Breast epithelium (tissue), 4 donors: ENCODE measurements at places on chromosomes 3 and 15. TPM values are rescaled to one million over a fixed set of nuclear protein-coding genes. Genes with fewer than 3 reads are reported as not detected.

- H3K27ac ChIP-seq, result peak overlapping the region; percentile 1
- DNase-seq, result no peak
- H3K4me3 ChIP-seq, result no peak overlapping the region
- H3K27me3 ChIP-seq, result no peaks in the 10 kb centered on the region
Measured at GRCh38 chr3:151283907-151284461, 5.6 kb upstream of the P2RY14 start.

DNA sequence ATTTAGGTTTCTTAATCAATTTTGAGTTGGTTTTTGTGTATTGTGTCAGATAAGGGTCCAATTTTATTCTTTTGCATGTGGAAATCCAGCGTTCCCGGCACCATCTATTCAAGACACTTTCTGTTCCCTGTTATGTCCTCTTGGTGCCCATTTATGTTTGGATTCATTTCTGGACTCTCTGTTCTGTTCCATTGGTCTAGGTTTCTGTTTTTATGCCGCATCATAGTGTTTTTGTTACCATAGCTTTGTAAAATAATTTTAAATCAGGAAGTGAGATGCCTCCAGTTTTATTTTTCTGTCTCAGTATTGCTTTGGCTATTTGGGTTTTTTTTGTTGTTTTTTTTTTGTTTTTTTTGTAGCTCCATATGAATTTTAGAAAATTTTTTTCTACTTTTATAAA is 97.1 kb downstream of the LRRC28 start:
- H3K4me3 ChIP-seq, result no peak overlapping the region
- no peaks in the 10 kb centered on the region for H3K4me1 ChIP-seq
- no peaks in the 10 kb centered on the region for H3K36me3 ChIP-seq

RARRES1 gene
- total RNA-seq, result 568 TPM

MED12L gene
- total RNA-seq, result 1.6 TPM

RAP2B gene
- total RNA-seq, result 21.0 TPM

ALCAM gene
- 118 TPM for total RNA-seq

GRCh38 chr3:155908086-155908485 is 37.6 kb downstream of the GMPS start:
- H3K4me3 ChIP-seq, result no peak overlapping the region
- no peaks in the 10 kb centered on the region for H3K4me1 ChIP-seq
- peaks cover 3% of the 10 kb centered on the region for H3K36me3 ChIP-seq
- no peak for DNase-seq

- no peak overlapping the region for H3K27ac ChIP-seq
- H3K36me3 ChIP-seq, result no peaks in the 10 kb centered on the region
- no peaks in the 10 kb centered on the region for H3K27me3 ChIP-seq
- H3K4me1 ChIP-seq, result peaks cover 14% of the 10 kb centered on the region
- no peak for DNase-seq
Measured at GRCh38 chr15:77417602-77418001, 2.3 kb downstream of the PEAK1 start.

DNA sequence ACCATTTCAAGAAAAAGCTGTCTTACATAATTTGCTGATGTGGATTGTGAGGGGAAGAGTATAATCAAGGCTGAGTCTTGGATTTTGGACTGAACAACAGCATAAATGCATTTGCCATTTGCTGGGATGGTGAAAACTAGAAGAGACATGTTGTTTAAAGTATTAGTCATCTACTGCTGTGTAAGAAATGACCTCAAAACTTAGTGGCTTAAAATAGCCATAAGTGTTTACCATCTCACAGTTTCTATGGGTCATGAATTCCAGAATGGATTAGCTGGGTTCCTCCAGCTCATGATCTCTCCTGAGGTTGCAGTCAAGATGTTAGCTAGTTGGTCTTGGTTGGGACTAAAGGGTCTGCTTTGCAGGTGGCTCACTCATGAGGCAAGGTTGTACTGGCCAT is 66.2 kb downstream of the SCN11A start:
- no peak for DNase-seq
- no peaks in the 10 kb centered on the region for H3K4me1 ChIP-seq
- no peaks in the 10 kb centered on the region for H3K36me3 ChIP-seq
- no peak overlapping the region for H3K27ac ChIP-seq
- no peak overlapping the region for H3K4me3 ChIP-seq
